Activated B cell treated with CpG ODN at 0.5 μM for 24 hours (primary cell): ENCODE measurements at places on chromosomes 1 and 21. TPM values are rescaled to one million over a fixed set of nuclear protein-coding genes. Genes with fewer than 3 reads are reported as not detected.

WNT9A gene
- 0.05 TPM in 1 of 2 replicates, not detected in the other for total RNA-seq

DNA sequence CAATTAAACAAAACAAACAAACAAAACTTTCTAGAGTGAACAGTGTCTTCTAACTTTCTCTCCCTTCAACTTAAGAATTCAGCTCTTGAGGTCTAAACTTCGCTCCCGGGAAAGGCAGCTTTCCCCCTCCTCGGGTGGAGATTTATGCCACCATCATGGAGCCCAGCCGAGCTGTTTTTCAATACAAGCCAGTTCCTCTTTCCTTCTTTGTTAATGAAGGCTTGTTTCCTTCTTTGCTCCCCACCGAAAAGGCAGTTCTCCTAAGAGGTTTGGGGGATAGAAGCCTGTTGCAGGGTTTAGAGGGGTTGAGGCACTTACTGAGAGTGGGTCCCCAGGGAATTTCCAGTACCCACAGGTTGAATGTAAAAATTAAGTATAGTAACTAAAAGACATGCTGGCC lies 26.5 kb downstream of the OLIG1 start:
- no peak for DNase-seq

DNA sequence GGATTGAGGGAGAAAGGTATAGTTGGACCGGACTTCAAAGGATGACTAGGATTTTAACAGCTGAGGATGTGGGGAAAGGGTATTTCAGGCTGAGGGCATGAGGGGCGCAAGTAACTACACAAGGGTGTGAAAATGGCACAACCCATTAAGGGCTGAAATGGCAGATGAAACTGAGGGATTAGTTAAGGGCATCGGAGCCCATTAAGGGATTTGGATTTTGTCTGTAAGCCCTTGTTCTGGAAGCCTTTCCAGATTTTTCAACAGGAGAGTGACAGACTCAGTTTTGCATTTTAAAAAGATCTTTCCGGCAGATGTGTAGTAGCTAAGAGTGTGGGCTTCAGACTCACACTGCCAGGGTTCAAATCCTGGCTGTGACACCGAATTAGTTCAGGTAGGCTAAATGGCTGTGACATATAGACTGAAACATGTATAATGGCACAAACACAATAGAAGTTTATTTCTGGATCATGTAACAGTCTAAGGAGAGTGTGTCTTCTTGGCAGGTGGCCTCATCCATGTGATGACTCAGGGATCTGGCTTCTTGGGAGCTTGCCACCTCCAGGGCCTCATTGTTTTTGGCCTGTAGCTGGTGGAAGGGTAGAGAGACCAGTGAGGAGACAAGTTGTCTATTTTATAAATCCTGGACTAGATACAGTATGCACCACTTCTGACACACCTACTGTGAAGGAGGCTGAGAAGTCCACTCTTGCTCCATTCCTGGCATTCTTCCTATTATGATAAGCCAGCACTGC lies 49.6 kb downstream of the UBE2T start:
- DNase-seq, result no peak

DNA sequence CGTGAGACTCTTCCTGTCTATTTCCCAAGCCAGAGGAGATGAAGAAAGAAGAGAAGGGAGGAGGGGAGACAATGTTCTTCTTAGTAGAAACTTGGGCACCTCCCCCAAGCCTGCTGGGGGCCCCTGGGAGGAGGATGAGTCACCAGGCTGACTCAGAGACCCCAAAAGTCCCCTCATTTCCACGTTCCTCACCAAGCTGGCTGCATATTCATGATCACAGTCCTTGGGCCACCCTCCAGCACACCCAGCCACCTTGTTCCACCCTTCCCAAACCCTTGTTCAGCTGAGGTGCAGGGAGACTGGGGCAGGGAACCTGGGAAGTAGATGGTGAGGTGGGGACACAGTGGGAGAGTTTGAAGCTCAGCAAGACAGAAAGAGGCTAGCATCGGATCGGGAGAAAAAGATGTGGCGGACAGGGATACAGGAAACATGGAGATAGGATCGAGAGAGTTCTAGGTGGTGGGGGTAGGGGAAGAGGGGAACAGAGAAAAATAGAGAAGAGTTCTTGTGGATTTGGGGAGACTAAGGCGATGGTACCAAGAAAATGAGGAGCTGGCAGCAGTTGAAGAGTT lies 712 bp downstream of the RAB13 start:
- DNase-seq, result peak; percentile 52

DNA sequence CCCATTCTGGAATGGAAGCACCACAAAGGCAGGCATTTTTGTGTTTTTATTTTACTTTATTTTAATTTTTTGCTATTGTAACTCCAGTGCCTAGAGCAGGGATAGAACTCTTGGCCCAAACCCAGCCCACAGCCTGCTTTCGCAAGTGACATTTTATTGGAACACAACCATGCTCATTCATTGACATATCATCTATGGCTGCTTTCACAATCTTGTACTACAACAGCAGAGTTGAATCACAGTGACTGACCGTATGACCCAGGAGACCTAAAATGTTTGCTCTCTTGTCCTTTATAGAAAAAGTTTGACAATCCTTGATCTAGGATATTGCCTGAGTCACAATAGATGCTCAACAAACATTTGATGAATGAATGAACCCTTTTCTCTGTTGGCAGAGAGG lies 83.9 kb upstream of the ATP1A1 start:
- DNase-seq, result no peak

- DNase-seq, result no peak
Observed at GRCh38 chr1:176058686-176059085, 148.4 kb downstream of the COP1 start.
